ENCODE measurements at places on chromosomes 1 and 21.

GRCh38 chr1:95957748-95958147 is 723.7 kb downstream of the RWDD3 start:
- DNase-seq = no peak

GRCh38 chr1:10825592-10825991 is 29.1 kb upstream of the CASZ1 start:
- no peak for DNase-seq

GRCh38 chr1:201036188-201036842 is 12.8 kb upstream of the KIF21B start:
- no peak for DNase-seq

GRCh38 chr1:233281711-233282581 is 13.6 kb downstream of the PCNX2 start:
- DNase-seq = no peak

DNA sequence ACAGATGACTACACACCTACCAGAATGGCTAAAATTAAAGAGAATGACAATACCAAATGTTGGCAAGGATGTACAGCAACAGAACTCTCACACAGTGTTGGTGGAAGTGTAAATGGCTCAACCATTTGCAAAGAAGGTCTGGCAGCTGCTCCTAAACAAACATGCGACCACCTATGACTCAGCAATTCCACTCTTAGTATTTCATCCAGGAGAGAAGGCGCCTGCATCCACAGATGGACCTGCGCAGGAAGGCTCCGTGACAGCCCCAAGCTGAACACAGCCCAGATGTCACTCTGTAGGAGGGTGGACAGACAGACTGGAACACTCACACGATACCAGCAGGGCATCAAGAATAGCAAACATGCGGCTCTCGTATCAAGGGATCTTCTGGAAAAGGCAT is 6.7 kb downstream of the PTTG1IP start:
- no peak for DNase-seq

- no peak for DNase-seq
These were observed 9.2 kb downstream of the CSMD2 start for GRCh38 chr1:34155860-34156259.

- no peak for DNase-seq
These were observed 3.4 kb downstream of the ITSN1 start for GRCh38 chr21:33645730-33646129.

GRCh38 chr1:100316622-100317021 is 35.7 kb upstream of the CDC14A start:
- no peak for DNase-seq

DNA sequence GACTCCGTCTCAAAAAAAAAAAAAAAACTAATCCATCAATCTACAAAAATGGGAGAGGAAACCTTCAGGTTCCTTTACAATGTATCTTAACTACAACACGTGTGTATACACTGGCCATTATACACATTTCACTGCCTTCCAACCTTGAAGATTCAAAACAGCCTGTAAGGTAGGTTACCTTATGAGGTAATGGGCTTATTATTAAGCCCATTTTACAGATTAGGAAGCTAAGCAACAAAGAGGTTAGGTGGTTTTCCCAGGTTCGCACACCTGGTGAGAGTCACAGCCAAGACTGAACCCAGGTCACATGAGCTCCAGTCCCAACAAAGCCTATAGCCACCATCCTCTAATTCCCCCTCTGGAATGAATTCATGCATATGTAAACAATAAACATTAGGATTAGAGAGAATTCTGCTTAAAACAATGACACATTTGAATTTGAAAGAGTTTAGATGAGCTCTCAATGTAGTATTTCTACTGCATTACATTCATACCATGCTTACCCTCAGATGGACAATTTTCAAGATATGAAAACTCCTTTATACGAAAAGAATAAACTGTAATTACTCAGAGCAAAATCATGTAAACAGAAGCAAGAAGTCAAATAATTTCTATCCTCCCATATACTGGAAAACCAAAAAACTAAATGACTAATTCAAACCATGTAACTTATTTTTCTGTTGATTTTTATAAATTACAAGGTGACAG is 54.8 kb downstream of the EIF4G3 start:
- no peak for DNase-seq

- DNase-seq = no peak
These were observed 135.9 kb downstream of the SLC30A10 start for GRCh38 chr1:219792337-219793021.

GRCh38 chr1:205481629-205482151 is 22.8 kb upstream of the CDK18 start:
- no peak for DNase-seq

DNA sequence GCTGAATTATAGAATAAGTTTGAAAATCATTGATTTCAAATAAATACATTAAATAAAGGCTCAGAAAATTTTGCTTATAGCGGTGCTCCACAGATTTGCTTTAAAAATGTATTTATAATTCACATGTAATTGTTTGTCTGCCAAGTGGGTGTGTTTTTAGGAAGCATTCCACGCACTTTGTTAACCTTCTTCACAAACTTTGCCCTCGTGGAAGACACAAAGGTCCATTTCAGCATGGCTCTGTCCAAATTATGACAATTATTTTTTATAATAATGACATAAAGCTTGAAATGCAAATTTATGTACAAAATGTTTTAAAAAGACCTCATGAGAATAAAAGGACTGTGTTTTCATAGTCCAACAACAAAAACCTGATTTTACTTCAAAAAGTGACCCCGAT is 146.1 kb downstream of the GRIK1 start:
- DNase-seq = no peak

DNA sequence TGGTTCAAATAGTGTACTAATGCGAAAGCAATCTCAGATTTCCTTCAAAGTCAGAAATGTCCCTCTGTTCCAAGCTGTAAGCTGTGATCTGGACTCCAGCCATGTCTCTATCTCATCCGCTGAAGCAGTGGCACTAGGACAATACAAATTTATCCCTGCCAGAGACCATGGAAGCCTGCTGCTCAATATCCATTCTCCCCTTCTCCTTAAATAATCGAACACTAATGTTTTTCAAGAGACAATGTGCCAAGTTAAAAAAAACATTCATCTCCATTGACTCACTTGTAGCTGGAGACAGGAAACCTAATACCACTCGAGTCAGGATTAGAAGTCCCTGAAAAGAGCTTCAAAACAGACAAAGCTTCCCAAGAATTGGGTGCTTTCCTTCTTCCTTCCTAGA is 38.5 kb upstream of the PGBD5 start:
- no peak for DNase-seq

DNA sequence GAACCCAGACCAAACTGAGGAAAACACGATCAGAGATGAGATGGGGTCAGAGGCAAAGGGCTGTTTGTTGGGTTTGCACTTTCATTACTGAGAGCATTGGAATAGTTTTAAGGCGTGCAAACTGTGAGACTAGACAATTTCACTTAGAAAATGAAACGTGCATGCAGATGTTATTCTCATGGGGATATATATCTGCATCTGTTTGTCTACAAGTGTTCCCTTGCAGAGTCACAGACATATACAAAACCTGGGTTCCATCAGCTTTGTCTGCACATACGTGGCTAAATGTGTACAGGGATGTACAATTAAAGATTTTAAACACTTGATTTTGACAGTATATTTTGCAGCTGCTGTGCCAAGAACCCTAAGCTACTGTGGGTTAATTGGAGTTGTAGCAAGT is 355.4 kb downstream of the KIF26B start:
- no peak for DNase-seq

DNA sequence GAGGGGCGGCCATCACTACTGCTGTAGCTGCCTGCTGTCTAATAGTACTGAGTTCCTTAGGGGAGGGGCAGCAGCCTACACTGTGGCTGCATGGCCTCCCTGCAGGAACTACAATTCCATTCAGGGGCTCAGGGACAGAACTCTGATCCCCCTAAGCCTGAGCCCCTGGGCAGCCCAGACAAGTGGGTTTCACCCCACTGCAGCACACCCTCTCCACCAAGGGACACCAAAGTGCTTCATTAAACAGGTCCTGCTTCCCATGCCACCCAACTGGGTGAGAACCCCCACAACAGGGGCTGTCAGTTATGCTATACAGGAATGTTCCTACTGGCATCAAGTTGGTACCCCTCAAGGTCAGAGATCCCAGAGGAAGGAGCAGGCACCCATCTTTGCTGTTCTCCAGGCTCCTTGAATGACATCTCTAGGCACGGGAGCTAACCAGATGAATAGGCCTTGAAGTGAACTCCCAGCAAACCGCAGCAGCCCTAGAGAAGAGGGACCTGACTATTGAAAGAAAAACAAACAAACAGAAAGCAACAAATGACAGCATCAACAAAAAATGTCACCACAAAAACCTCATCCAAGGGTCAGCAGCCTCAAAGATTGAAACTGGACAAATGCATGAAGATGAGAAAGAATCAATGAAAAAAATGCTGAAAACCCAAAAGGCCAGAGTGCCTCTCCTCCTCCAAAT is 437.4 kb downstream of the NUF2 start:
- DNase-seq = no peak

GRCh38 chr1:1441002-1441888 is 5.8 kb downstream of the VWA1 start:
- DNase-seq = no peak

- no peak for DNase-seq
These were observed 570.1 kb upstream of the CXADR start for GRCh38 chr21:16942703-16943102.

- no peak for DNase-seq
These were observed 56.9 kb downstream of the TP53BP2 start for GRCh38 chr1:223788746-223789415.

DNA sequence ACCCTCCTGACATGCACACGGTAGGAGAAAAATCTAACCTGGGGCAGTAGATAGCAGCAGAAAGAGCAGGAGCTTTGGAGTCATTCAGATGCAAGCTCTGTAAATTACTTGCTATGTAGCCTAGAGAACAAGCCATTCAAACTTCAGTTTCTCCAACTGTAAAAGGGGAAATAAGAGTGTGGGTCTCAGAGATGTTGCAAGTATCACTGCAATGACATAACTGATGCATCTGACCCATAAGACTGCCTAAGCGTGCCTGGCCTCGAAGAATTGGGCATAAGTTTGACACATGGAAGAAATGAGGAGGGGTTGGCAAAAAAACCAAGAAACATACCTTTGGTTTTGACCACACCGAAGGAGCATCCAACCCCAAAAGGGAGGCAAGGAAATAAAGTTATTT is 5.2 kb downstream of the AK2 start:
- DNase-seq = no peak

GRCh38 chr1:49102752-49103151 is 326.1 kb upstream of the BEND5 start:
- DNase-seq = no peak

DNA sequence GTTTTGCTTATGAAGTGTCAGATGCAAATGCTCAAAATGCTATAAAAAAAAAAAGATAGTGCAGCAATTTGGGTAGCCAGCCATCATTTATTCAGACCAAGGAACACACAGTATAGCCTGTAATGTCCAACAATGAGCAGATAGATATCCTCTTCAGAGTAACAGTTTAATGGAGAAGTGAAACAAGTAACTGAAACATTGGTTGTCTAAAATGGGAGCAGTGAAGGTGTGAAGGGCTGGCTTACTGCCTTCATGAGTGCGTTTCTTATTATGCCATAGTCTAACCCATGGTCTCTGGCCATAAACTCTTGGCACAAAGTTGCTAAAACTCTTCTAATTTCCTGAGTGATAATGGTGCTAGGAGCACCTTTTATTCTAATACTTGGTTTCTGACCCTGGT is 11.4 kb downstream of the RGS5 start:
- DNase-seq = no peak

DNA sequence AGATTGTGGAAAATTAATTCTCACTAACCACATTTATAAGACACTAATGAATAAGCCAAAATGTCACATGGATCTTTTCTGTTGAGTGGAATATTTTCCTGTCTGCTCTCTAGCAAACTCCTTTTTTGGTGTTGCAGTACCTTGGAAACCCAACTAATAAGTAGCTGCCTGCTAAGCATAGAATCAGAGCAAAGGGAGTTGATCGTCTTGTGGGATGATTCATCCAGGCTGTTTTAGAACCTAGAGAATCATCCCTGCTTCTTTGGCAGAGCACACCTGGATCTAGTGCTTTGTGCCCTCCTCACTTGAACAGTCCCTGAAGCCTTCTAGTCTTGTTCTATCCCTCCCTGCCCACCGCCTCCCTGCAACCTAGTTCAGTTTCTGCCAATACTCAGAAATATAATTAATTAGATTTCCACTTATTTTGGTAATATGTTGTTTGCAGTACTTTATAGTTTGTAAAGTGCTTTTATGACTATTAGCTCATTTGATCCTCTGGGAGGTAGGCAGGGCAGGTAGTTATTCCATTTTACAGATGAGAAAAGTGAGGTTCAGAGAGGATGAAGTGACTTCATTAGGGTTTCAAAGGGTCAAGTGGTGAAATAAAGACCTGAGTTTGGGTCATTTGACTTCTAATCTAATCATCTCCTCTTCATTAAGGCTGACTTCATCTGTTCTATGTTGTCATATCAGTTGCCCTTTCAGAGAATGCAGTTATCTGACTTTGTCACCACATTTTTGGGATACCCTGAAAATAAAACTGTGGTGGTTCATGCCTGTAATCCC is 2.5 kb downstream of the AGO4 start:
- DNase-seq = no peak
